ENCODE measurements at places on chromosomes 5 and 9.

- no peak for DNase-seq
These were observed 10.5 kb upstream of the ZNF354A start for GRCh38 chr5:178740921-178741320.

- DNase-seq = no peak
These were observed 53.8 kb downstream of the MVB12B start for GRCh38 chr9:126380447-126380846.

DNA sequence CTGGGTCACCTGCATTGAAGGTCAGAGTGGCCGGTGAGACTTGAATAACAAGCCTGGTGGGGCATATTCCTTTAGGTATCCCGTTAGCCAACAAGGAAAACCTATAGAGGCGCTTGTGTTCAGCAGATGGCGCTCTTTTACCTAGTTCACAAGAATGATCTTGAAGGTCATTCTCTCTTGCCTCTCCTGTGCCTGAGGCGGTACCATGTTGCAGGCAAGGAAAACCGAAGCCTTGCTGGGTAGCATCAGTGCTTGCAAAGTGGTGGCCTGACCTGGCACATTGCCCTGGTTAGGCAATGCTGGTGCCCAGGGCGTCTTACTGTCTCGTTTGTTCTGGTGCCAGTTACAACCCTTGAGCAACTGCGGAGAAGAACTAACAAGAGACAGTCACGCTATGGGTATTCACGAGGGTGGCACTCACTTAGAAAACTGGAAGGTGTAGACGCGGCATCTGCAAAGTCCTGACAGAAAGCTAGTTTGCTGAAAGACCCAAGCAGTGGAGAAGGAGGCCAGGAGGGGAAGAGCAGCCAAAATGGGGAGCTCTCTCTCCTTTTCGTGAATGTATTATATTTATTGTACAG is 56.7 kb downstream of the AOPEP start:
- DNase-seq = peak; percentile 69

DNA sequence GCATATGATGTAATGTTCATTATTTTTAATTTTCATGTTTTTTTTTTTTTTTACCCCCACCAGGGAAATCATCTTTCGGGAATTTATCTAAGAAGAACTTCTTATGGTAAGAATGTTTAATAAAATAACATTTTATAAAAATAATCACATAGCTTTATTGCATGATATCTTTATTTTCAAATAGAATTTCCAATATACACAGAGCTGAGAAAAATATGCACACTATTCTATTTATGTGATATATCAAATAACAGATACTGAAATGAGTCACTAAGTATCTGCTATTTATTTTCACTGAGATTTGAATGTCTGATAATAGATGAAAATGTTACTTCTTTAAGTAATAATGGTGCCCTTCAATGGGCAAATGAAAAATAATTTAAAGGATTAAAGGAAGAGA is 1217.3 kb downstream of the MAT2B start:
- DNase-seq = no peak

DNA sequence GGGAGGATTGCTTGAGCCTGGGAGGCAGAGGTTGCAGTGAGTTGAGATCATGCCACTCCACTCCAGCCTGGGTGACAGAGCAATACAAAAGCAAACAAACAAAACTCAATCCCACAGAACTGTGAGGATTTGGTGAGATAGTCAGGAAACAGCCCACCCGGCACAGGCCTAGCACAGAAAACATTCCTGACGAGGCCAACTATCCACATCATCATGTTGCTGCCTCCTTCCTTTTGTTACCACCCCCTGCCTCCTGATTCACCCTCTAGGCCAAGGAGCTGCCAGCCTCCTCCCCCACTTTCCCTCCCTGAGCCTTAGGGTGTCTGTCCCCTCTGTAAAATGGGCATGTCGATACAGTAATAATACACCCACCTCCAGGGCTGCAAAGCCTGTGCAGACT is 39.0 kb downstream of the STK10 start:
- no peak for DNase-seq

DNA sequence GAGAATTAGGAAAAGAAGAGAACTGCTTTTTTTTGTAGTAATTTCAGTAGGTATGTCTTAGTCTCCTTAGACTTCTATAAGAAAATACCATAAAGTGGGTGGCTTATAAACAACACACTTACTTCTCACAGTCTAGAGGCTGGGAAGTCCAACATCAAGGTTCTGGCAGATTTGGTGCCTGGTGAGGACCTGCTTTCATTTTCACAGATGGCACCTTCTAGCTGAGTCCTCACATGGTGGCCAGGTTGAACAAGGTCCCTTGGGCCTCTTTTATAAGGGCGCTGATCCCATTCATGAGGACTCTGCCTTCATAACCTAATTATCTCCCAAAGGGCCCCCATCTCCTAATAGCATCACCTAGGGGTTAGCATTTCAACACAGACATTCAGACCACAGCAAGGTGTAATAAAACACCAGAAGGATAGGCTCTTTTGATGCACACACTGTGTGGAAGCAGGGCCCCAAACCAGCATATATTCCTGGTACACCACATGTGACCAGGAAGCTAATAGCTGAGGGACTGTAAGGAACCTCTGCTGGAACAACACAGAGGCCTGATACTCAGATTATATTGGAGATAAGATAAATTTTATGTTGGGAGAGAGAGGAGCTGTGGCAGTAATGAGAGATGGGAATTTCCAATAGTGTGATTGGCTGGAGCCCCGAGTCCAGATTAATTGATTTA is 384.9 kb downstream of the RAB3C start:
- DNase-seq = no peak
